Left kidney (tissue), 8 donors: ENCODE measurements at places on chromosomes 2 and 18.

DNA sequence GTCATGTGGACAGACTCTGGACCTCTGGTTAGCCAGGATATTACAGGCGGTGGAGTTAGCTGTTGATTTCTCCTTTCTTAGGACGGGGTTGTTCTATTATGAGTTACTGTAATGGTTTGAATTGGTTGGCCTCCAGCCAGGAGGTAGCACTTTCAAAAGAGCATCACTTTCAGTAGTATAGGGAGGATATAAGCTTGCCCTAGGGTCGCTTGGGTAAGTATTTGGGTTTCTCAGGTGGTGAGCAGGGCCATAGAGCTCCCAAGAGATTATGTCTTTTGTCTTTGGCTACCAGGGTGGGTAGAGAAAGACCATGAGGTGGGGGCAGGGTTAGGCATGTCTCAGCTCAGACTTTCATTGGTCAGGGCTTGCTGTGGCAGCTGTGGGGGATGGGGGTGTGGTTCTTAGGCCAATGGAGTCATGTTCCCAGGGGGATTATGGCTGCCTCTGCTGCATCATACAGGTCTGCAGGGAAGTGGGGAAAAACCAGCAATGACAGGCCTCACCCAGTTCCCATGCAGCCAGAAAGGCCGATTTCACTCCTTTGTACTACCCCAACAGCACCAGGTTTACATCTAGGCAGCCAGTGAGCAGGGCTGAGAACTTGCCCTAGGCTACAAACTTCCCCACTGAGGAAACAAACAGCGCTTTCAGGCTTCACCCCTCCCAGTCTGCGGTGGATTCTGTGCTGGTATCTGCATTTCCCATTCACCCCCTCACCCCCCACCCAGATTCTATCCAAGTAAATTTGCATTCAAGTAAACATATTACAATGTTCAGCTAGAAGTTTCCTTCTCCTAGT is 89.4 kb upstream of the SLC38A11 start:
- no peak for DNase-seq

DNA sequence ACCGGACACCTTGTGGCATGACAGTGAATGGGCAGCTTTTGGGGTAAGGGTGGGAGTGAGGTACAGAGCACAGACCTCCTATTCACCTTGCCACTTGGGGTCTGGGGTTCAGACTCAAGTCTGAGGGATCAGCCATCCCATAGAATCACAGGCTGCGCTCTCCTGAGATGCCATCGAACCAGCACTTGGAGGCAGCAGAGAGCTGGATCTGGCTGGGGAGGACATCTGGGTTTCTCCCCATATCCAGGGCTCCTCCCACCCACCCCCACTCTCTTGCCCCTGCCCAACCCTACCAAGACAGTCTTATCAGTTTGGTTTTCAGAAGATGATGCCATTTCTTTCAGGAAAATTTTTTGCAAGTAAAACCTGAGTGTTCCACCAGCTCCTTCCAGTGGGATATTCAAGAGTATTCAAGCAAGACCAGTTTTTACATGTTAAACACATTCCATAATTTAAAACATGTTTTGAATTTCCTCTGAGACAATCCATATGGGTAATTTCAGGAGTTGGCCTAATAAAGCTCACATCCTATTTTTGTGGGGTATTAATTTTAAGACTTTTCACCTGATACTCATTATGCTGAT is 29.2 kb upstream of the TEX44 start:
- DNase-seq = peak; percentile 39

- no peak for DNase-seq
Observed at GRCh38 chr2:219772103-219772635, 144.7 kb downstream of the SLC4A3 start.

GRCh38 chr2:40511661-40512213 is 59.8 kb upstream of the SLC8A1 start:
- DNase-seq = no peak

DNA sequence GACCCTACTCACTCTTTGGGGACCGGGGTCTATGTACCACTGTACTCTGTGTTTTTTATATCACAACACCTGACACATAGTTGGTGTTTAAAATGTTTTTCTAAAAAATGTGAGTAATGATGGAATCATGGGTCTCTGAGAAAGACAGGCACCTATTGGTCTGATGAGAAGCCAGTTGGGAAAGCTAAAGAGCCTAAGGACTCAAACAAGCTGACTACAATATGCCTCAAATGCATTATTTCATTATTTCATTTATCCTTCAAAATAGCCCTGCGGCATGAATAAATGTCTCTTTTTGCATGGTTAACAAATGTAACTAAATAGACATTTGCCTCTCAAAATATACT is 102.9 kb upstream of the SCN1A start:
- DNase-seq = no peak

GRCh38 chr2:53672881-53673522 is 94.6 kb upstream of the CHAC2 start:
- no peak for DNase-seq

DNA sequence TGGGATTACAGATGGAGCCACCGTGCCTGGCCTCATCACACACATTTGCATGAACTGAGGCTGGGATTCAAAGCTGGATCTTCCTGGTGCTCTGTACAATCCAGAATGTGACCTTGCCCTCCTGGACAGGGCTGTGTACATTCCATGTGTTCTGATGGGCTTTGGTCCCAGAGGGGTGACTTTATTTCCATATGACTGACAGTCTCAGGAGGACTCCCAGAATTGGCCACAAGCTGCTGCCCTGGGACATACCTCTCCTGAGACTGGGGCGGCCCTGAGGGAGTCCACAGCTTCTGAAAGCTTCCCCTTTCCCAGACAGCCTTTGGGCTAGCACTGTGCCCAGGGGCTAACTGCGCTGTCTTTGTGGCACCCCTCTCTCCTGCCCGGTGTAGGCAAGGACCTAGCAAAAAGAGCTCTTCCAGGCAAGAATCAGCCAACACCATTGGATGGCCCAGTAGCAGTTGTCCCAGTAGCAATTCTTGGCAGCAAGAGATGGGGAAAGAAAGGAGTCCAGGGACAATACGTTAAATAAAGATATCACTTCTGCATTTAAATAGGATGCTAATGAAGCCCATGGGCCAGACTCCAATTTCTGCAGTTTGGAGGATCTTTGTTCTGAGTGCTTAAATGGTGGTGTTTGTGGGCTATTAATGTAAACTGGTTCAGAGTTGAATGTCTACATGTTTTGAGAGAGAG is 26.4 kb upstream of the ZNF532 start:
- no peak for DNase-seq

GRCh38 chr2:30184035-30184434 is 37.2 kb downstream of the YPEL5 start:
- DNase-seq = no peak

DNA sequence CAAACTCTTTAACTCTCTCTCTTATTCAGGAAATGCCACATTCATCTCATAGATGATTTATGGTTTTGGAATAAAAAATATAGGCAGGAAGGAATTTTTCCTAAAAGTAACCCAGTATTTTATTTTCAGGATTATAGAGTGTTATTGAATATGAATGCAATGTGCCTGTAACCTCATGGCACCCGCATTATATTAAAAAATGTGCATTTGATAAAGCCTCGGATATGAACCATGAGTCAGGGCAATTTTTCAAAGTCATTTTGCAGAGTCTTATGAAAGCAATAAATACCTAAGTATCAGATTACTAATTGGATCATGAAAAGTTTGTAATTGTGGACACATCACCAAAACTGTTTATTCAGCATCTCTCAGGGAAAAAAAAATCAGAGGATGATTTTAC is 573.8 kb downstream of the TSN start:
- no peak for DNase-seq
